ENCODE measurements at places on chromosomes 1 and 21. TPM values are rescaled to one million over a fixed set of nuclear protein-coding genes. Genes with fewer than 3 reads are reported as not detected.

- H3K4me3 ChIP-seq, result no peak overlapping the region
- DNase-seq, result no peak
- no peak overlapping the region for H3K27ac ChIP-seq
- no peaks in the 10 kb centered on the region for H3K36me3 ChIP-seq
- H3K27me3 ChIP-seq, result no peaks in the 10 kb centered on the region
- H3K4me1 ChIP-seq, result no peaks in the 10 kb centered on the region
Measured at GRCh38 chr21:34031835-34032370, 41.5 kb upstream of the MRPS6 start.

DNA sequence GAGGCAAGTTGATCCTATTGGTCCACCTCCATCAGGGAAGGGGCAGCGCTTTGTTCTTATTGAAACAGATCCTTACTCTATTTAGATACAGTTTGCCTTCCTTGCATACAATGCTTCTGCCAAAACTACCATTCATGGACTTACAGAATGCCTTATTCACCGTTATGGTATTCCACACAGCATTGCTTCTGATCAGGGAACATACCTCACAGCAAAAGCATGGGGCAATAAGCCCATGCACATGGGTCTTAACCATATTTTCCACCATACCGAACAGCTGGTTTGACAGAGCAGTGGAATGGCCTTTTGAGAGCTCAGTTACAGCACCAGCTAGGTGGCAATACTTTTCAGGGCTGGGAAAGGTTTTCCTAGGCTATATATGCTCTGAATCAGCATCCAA is 544.8 kb upstream of the ADGRL4 start:
- H3K27me3 ChIP-seq, result no peaks in the 10 kb centered on the region
- no peaks in the 10 kb centered on the region for H3K36me3 ChIP-seq
- DNase-seq, result no peak

DNA sequence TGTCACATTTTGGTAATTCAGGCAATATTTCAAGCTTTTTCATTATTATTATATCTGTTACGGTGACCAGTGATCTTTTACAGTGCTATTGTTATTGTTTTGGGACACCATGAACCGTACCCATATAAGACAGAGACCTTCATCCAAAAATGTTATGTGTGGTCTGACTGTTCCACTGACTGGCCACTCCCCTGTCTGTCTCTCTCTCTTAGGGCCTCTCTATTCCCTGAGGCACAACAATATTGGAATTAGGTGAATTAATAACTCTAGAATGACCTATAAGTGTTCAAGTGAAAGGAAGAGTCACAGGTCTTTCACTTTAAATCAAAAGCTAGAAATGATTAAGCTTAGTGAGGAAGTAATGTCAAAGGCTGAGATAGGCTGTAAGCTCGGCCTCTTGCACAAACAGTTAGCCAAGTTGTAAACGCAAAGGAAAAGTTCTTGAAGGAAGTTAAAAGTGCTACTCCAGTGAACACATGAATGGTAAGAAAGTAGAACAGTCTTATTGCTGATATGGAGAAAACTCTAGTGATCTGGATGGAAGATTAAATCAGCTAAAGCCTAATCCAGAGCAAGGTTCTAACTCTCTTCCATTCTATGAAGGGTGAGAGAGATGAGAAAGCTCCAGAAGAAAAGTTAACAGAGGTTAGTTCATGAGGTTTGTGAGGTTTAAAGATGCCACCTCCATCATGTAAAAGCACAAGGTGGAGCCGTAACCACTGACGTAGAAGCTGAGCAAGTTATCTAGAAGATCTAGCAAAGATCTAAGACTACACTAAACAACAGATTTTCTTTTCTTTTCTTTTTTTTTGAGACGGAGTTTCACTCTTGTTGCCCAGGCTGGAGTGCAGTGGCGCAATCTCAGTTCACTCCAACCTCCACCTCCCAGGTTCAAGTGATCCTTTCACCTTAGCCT is 19.7 kb upstream of the DIPK1A start:
- no peaks in the 10 kb centered on the region for H3K36me3 ChIP-seq
- H3K4me3 ChIP-seq, result no peak overlapping the region
- peak overlapping the region; percentile 62 for H3K27ac ChIP-seq
- H3K4me1 ChIP-seq, result peaks cover 10% of the 10 kb centered on the region

DNA sequence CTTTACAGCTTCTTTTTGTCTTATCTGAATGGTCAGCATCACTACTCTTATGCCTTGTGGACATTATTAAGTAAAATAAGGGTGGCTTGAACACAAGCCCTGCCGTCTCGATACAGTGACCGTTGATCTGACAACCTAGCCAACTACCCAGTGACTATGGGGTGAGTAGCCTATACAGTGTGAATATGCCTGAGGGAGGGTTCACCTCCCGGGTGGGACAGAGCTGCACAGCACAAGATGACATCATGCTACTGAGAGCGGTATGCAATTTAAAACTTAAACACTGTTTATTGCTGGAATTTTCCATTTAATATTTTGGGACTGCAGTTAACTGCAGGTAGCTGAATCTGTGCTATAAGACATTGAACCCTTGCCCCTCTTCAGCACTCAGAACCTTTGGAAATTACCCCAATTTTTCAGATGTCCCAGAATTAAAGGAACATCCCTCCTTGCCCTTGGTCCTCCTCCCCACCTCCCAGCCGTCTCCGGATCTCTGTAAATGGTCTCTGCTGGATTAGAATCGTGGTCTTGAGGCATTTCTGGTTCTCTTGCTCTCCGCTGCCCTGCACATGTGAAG is 618.5 kb downstream of the PTPRU start:
- no peak overlapping the region for H3K4me3 ChIP-seq
- peaks cover 22% of the 10 kb centered on the region for H3K27me3 ChIP-seq
- H3K4me1 ChIP-seq, result no peaks in the 10 kb centered on the region
- no peak overlapping the region for H3K27ac ChIP-seq
- no peaks in the 10 kb centered on the region for H3K36me3 ChIP-seq

The RXRG gene
- 8.4 TPM for total RNA-seq

The RAB7B gene
- 9.1 TPM for total RNA-seq

The PSMB4 gene
- total RNA-seq, result 177 TPM
